Activated T-helper 17 cell treated with anti-CD3 and anti-CD28 coated beads, Interleukin-2, amount 50 U/mL, for 72 hours (primary cell): ENCODE measurements at places on chromosomes 5 and 9. TPM values are rescaled to one million over a fixed set of nuclear protein-coding genes. Genes with fewer than 3 reads are reported as not detected.

DNA sequence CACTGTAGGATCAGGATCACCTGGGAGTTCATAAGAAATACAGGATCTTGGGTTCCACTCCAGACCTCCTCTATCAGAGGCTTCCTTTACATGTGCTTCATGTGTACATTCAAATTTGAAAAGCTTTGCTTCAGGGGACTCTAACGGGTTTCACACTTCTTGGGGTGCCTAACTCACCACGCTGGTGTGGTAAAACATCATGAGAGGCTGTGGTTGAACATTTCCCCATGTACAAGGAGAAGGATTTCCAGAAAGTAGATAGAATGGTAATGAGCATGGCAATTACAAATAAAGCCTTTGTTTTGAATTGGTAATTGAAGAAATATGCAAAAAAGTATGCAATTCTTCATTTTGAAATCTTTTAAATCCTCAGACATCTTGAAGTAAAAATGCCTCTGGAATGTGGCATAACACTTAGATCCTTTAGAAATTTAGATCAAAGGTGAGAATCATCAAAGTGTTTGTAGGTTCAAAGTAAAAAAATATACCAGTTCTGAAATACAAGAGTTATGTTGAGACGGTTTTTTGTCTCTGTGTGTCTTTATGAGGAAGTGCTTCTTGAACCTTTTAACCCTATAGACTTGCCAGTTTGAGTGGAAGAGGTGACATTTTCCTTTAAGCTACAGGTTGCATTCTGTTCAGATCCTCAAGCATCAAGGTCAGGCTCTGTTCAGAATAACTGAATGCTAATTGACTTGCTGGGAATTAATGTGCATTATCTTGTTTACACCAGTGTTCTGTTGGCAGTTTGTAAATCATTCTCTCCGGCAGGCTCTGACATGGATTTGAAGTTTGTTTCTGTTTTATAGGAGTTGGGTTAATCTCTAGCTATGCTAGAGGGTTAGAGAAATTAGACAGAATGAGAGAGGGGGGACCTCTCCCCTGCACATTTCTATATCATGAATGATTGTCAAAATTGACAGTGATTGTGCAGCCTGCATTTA is 415.3 kb downstream of the MAN2A1 start:
- no peak for ATAC-seq

DNA sequence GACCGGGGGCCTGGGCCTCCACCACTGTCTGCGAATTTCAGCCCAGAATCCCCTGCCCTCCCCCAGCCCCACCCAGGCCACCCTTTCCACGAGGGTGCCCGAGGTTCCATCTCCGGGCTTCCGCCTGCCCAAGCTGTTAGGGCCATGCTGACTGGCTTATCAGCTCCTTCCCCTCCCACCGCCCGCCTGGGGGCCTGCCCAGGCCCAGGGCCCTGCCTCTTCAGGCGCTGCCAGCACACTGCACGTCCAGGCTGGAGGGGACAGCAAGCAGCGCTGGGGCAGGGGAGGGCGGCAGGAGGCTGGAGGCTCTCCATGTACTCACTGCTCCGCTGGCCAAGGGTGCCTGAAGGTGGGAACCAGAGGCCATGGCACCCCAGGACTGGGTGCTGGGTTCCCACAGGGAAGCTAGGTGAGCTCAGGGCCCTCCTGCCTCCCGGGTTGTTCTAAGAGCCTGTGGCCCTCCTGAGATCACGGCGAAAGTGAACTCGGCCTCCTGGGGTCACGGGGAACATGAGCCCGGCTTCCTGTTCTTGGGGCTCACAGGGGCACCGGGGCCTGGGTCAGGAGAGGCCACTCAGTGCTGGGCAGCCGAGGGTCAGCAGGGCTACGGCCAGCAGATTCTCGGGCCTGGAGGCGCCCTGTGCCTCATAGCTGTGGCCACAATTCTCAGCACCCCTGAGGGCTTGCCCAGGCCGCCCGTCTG is 57.7 kb upstream of the EGFL7 start:
- no peak for ATAC-seq

- no peak for ATAC-seq
These were observed 85.9 kb downstream of the HRH2 start for GRCh38 chr5:175743676-175744210.

GRCh38 chr9:114770991-114771390 is 34.8 kb downstream of the TNFSF15 start:
- ATAC-seq = no peak

GRCh38 chr5:135569755-135570452 is 8.9 kb downstream of the CXCL14 start:
- ATAC-seq = no peak

DNA sequence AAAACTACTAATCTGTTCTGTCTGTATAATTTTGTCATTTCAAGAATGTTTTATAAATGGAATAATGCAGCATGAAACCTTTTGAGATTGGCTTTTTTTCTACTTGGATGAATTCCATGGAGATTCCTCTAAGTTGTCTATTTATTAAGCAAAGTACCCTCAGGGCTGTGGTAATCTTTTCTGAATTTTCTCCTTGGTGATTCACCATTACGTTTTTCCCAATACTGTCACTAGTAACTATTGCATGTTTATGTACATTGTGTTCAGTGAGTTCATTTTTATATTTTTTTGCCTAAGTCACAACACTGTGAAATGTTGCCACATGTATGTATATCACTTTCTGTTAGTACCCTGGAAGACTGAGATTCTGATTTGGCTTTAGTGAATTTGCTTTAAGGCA is 177.0 kb upstream of the GRIN3A start:
- no peak for ATAC-seq

DNA sequence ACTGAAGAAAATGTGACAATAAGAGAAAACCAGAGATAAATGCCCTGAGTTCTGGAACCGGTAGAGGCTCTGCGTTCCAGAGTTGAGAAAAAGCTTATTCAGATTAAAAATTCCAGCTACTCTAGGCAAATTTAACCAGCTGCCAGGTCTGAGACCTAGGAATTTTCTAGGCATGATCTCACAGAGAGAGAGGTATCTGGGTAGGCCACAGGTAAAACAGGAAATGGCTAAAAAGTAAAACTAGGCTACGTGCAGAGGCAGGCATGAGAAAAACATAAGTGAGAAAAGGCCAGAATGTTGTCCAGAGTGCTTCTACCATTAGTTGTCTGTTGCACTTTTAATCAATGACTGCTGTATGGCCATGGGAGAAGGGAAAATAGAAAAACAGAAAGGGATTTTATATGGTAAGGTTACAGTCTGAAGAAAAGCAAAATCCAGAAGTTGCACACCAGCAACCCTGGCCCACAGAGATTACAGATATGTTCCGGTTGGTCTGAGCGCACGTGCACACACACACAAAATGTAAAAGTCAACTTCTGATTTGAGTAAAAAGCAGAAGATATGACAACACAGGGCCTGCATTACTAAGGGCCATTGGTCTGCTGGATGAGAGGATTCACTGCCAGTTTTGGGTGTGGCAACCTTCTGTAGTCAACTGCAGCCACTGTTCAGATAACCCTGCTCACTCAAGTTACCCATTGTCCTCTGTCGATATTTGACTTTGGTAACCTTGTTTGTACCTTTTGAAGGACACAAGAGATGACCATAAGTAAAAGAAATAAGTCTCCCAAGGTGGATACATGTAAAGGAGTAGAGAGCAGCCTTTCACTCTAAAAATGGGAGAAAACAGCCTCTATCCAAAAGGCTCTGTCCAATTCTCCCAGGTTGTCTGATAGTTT is 266.0 kb downstream of the DTWD2 start:
- ATAC-seq = no peak

Gene TICAM2
- total RNA-seq = 0.56 TPM

Gene MAMDC4
- 18.6 TPM for total RNA-seq

Gene MARVELD2
- 0.37 TPM for total RNA-seq

- no peak for ATAC-seq
These were observed 478.3 kb upstream of the ADAMTS16 start for GRCh38 chr5:4661836-4662235.

Gene HRCT1
- not detected for total RNA-seq

GRCh38 chr5:177611446-177612214 is 11.7 kb downstream of the B4GALT7 start:
- no peak for ATAC-seq

GRCh38 chr9:123787416-123787815 is 142.5 kb downstream of the DENND1A start:
- no peak for ATAC-seq

DNA sequence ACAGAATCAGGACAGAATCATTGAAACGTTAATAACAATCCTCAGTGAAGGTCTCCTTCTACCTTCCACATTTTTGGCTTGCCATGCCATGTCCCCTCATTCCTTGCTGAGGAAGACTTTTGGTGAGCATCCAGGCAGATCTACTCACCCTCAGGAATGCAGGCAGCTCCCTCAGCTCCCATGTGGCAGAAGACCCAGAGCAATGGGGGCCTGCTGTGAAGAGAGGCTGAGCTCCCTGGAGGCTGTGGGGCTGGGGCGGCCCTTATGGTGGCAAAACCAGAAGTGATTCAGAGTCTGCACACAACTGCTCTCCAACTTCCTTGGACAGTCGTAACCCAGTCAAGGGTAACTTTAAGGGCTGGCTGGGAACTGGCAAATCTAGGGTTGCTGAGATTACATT is 247.2 kb upstream of the EFNA5 start:
- ATAC-seq = no peak

Gene AGXT2
- total RNA-seq = not detected

GRCh38 chr5:42881416-42882117 is 69.9 kb upstream of the SELENOP start:
- ATAC-seq = no peak

- ATAC-seq = no peak
These were observed 33.0 kb upstream of the PANK3 start for GRCh38 chr5:168612123-168612522.

DNA sequence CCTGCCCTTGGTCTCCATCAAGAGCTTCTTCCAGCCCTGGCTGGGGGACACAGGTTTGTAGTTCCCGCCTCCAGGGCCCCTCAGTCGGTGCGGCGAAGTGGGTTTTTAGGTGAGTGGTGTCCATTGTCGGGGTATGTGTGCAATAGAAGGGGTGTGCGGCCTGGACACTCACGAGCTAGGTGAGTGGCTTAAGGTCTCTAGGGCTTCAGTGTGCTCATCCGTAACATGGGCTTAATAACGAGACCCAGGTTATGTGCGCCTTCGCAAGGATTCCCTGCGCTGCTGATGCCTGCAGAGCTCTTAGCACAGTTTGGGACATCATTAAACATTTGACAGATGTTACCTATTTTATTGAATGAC is 656 bp downstream of the CEP78 start:
- no peak for ATAC-seq

DNA sequence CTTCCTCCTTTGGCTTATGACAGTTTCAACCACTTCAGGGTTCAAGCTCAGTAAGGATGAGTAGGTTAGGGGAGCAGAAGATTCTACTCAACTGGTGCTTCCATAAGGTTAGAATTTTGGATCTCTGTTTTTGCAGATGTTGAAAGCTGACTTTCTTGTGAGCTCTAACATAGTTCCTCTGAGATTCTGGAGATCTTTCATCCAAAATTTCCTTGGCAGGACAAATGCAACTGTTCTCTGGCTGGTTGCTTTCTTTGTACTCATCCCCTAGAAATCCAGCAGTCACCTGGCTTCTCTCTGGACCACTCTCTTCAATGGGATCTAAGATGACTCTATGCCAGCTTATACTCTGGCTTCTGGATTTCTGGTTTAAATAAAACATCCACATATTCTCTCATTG is 189.6 kb downstream of the ESM1 start:
- ATAC-seq = no peak

DNA sequence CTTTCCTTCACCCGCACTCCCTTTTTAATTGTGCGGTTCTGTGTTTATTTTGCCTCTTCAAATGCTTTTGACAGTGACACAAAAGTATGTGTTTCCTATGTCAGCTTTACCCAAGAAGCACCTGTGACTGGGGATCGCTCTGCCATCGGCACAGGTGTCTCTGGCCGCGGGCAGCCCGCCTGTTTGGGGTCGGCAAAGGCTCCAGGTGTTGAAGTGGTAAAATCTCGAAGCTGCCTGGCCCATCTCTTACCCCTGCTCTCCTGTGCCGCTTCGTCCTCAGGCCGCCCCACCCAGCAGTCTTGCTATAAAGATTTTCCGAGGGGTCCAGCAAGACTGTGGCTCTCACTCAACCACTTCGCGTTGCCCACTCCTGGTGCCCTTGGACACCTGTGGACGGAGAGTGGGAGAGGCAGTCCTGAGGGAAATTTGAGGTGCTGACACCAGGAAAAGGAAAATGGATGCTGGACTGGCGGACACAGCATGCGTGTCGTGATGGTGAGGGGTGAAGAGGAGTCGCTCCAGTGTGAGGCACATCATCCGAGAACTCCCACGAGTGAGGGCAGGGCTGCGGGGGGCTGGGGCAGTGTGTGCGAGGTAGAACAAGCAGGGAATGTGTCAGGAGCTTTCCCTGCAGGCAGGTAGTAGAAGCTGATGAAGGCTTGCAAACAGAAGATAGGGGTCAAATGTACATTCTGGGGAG is 29.1 kb upstream of the CEP72 start:
- no peak for ATAC-seq

Gene CNTNAP3B
- not detected for total RNA-seq

DNA sequence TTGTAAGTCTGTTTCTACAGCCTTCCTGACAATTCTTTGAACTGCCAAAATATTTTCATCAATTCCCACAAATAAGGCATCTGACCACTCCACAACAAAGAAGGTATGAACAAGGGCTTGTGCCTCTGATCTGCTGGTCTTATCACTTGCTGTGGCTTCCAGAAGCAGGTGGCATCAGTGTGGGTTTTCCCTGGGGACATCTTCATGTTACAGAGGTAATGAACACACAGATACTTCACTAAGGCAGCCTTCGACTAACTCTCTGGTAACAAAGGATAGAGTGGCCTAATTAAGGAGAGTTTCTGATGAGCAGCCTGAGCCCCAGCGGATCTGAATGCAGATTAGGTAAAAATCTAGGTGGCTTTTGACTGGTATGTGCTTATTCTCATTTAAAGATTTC is 15.2 kb upstream of the ERAP2 start:
- no peak for ATAC-seq

Gene PAEP
- not detected for total RNA-seq

Gene RHOBTB3
- 0.95 TPM for total RNA-seq

- no peak for ATAC-seq
These were observed 2.3 kb upstream of the HSPA9 start for GRCh38 chr5:138577452-138577851.

Gene FLT4
- total RNA-seq = 0.56 TPM

Gene COX7C
- total RNA-seq = 422 TPM

GRCh38 chr5:35213608-35214007 is 16.7 kb downstream of the PRLR start:
- ATAC-seq = peak; percentile 34

- no peak for ATAC-seq
These were observed 21.3 kb downstream of the STXBP1 start for GRCh38 chr9:127633216-127633862.

DNA sequence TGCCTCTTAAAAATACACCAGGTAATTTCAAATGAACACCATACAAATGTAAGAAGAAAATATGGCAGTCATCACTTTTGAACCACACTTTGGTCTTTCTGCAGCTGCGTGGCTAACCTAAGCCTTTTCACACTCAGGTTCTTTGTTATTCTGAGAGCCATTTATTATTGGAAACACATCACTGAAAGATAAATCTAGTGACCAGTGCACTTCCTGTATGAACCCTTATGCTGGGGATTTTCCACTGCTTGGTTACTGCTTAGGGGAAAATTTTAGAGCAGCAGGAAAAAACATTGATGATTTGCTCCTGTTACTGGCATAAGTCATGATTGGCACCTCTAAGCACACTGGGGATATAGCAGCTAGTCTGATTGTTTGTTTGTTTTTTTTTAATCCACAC is 58.6 kb upstream of the RANBP3L start:
- ATAC-seq = peak; percentile 42

Gene KCNT1
- not detected for total RNA-seq

Gene SLC6A18
- not detected for total RNA-seq
